ENCODE measurements at places on chromosomes 5 and 9.

DNA sequence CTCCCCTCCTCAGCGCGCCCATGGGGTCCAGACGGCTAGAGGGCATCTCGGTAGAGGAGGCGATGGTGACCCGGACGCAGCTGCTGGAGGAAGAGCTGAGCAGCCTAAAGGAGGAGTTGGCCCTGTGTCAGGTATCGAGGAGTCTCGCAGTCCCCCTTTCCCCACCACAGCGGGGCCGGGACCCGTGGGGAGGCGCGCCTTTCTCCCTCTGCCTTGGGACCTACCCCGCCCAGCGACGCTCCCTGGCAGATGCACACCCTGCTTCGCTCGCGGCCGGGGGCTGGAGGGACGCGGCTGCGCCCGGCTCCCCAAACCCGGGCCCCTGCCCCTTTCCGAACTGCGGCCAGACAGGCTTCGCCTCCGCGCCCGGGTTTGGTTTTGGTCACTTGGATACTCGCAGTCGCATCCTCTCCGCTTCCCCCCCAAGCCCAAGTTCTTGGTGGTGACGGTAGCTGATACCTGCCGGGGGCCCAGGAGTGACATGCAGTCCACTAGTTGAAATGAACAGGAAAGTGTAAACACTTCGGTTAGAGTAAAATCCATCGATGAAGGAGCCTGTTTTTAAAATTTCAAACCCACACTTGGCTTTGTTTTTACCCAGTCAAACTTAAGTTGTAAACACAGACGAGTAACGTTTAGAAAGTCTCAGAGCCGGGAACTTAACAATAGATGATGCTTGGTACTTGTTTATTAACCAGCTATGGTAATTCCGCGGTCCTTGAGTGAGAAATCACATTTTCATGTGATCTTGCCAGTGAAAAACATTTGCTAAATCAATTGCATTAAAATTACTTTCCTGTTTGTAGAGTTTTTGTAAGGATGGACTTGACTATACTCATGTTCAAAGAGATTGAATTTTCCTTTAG lies 688 bp downstream of the CNTLN start:
- peak; percentile 69 for DNase-seq

DNA sequence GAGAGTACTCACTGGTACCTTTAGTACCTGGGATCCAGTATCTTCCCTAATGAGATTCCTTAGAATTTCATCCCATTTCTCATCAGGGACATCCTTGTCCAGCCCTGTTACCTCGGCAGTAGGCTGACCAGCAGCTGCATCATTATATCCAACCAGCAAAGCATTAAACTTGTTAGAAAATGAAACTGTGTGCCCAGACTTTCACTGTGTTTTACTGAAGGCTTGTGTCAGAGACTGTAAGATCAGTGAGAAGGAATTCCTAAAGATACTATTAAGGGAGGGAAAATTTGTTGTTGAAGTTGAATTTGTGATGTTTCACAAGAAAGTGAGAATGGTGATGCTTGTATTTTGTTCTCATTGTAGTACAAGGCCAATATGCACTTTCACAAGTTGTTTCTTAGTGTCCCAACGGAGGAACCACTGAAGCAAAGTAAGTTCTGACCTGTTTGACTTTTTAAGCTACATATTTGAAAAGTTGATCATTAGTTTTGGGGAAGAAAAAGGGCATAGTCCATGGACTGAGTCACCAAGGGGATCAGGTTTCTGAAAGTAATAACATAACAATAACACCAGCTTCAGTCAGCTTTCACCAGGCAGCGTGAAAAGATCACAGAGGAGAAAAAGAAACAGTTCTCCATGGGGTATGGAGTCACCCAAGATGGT lies 48.8 kb downstream of the GRAMD2B start:
- DNase-seq = no peak

GRCh38 chr5:122858451-122858850 lies 13.0 kb downstream of the SNX24 start:
- no peak for DNase-seq

- DNase-seq = no peak
These were observed 145.4 kb downstream of the DENND1A start for GRCh38 chr9:123784518-123784917.

- no peak for DNase-seq
These were observed 2.9 kb downstream of the STK10 start for GRCh38 chr5:172185096-172185461.

- peak; percentile 73 for DNase-seq
These were observed 534 bp downstream of the ERP44 start for GRCh38 chr9:100098046-100098886.

DNA sequence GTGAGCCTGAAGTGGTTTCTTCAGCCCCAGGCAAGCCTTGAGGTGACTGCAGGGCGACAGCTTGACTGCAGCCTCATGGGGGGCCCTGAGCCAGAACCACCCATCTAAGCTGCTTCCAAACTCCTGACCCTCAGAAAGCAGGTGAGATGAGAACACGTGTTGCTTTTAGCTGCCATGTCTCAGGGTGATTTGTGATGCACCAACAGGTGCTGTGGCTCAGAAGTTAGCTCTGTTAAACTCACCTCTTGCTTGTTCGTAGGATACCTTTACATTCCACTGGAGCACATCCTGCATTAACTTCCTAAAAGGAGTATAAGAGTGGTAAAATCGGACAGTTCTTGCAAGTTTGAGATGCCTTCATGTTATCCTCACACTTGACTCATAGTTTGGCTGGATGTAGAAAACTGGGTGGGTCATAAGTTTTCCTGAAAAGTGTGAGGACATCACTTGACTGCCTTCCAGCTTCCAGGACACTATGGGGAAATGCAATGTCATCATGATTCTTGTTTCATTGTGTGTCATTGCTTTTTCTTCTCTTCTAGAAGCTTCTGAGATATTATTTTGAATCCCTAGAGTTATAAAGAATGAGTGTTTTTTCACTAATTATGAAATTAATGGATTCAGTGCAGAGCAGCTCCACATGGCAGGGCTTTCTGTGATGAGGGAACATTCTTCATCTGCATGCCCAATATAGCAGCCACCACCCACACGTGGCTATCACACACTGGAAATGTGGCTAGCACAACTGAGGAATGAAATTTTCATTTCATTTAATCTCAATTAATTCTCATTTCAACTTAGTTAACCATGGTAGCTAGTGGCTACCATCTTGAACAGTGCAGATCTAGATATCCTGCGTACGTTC lies 92.3 kb downstream of the HSD17B3 start:
- no peak for DNase-seq

DNA sequence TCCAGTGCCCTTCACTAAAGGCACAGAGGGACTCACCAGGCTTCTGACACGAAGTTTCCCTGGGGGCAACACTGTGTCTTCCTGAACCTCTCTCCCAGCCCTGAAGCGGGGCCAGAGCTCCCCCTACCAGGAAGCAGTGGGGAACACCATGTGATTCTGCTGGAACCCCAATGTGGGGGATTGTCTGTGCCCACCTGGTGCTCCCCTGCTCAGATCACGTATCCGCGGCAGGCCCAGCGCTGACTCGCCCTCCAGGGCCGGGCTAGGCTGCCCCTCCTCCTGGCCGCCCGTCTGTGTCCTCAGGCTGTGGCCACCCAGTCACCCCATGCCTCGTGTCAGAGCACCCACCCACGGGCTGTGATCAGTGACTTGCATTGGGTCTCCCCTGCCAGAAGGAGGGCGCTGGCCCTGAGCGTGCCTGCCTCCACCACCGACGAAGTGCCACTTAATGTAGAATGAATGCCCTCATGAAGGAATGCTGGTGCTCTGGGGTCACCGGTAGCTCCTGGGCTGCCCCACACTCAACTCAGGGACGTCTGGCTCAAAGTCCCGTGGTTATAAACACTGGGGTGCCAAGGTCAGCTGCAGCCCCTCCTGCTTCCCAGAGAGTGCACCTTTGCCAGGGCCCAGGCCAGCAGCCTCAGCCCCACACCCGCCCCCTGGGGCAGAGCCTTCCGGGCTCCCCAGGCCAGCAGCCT lies 22.1 kb downstream of the SARDH start:
- DNase-seq = no peak

DNA sequence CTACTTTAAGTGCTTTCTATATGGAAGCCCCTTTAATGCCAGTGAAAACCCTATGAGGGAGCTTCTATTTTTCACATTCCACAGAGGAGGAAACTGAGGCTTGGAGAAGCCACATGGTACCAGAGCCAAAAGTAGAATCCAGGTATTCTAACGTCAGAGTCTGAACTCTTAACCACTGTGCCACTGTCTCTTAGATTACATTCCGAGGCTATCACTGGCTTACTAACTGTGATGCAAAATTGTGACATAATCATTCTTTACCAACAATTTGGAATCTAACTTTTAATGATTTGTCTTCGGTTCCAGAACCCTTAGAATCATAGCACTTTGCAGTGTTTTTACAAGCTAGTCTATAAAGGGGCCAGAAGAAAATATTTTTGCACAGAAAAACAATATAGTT lies 59.2 kb downstream of the SLC1A3 start:
- no peak for DNase-seq

- DNase-seq = no peak
These were observed 4.9 kb upstream of the IFNB1 start for GRCh38 chr9:21082671-21083070.

GRCh38 chr9:100465274-100465673 lies 7.7 kb upstream of the TMEFF1 start:
- DNase-seq = no peak

GRCh38 chr5:13536933-13537332 lies 407.6 kb downstream of the DNAH5 start:
- no peak for DNase-seq

- DNase-seq = no peak
These were observed 5.5 kb downstream of the GGTA1 start for GRCh38 chr9:121494192-121494591.

GRCh38 chr5:80193401-80193800 lies 62.4 kb downstream of the SERINC5 start:
- no peak for DNase-seq

DNA sequence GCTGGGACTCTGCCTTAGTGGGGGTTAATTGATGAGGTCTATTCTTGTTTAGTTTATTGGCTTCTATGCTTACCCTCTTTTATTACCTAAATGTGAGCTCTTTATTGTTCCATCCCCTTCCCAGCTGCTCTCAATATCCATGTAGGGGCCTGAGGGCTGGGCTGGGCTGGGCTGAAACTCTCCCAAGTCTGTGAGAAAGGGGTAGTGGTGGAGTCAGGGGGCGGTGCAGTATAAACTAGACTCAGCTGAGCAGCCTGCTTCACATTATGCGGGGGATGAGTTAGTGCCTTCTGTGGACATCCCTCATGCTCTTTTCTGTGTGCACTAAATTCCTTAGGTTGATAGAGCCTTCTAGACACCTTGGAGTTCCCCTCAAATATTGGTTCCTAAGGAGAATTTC lies 451.8 kb upstream of the PTGER4 start:
- no peak for DNase-seq

- DNase-seq = no peak
These were observed 156.8 kb downstream of the IRX2 start for GRCh38 chr5:2594701-2595100.

- DNase-seq = no peak
These were observed 218.7 kb downstream of the DCP2 start for GRCh38 chr5:113195251-113195650.

DNA sequence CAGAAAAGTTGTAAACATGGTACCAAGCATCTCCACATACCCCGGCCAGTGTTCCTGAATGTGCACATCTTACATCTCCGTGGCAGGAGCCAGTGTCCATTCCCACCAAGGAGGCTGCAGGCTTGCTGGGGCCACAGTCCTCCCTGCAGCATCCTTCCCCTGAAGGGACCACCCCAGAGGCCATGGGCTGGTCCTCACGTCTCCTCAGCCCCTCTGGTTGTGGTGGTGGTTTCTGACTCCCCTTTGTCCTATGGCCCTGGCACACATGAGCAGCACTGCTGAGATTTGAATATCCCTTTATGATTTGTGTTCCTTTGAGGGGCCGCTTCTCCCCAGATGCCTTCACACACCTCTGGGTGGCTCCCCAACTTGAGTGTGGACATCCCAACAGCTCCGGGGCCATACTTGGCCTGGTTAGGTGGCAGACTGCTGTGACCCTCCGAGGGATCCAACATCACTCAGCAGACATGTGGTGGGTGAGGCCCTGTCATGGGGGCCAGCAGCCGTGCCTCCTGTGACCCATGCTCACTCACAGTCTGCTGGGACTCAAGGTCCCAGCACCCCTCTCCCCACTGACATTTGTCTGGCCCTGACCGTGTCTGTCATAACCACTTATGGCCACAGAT lies 14.3 kb downstream of the PHF2 start:
- DNase-seq = no peak

- peak; percentile 61 for DNase-seq
These were observed 10.7 kb downstream of the GSN start for GRCh38 chr9:121278477-121279261.

DNA sequence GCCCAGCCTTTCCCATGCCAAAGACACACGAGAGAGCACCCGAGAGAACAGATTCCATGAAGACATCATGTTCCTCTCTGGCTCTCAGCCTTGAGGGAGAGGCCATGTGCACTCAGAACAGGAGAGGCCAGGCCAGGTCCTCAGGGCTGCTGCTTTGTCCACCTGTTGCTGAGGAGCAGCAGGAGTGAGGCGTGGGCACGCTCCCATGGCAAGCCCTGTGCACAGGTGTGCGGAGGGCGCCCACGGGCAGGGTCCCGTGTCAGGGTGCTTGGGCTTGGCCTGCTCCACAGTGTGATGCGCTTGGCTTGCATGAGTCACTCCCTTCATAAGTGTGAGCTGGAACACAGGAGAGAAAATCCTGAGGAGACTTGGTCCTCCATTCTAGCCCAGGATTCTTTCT lies 27.4 kb downstream of the ZNF354A start:
- no peak for DNase-seq

GRCh38 chr5:40627706-40628105 lies 52.0 kb upstream of the PTGER4 start:
- no peak for DNase-seq

DNA sequence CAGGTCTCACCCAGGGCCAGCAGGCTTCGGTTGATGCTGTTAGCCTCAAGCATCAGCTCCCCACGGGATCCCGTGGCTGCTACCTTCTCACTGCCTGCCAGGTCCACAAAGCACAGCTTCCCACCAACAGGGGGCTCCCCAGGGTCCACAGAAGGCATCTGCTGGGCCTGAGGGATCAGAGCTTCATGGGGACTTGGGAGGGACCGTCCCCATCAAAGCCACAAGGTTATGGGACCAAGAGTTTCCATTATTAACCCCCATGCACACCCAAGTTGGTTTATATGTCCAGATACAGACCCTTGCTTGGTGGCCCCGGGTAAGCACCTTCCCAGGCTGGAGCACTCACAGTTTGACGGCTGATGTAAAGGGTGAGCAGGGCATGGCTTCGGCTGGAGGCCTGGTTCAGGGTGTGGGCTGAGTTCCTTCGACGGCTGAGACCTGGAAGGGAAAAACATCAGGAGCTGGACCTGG lies 3.0 kb downstream of the KIF12 start:
- DNase-seq = no peak

Measured in ecto neural progenitor cell (in vitro differentiated cells).